NCI-H2081 treated with DMSO at 0.1 percent for 48 hours (cell line): ENCODE measurements at places on chromosomes 13 and 19.

DNA sequence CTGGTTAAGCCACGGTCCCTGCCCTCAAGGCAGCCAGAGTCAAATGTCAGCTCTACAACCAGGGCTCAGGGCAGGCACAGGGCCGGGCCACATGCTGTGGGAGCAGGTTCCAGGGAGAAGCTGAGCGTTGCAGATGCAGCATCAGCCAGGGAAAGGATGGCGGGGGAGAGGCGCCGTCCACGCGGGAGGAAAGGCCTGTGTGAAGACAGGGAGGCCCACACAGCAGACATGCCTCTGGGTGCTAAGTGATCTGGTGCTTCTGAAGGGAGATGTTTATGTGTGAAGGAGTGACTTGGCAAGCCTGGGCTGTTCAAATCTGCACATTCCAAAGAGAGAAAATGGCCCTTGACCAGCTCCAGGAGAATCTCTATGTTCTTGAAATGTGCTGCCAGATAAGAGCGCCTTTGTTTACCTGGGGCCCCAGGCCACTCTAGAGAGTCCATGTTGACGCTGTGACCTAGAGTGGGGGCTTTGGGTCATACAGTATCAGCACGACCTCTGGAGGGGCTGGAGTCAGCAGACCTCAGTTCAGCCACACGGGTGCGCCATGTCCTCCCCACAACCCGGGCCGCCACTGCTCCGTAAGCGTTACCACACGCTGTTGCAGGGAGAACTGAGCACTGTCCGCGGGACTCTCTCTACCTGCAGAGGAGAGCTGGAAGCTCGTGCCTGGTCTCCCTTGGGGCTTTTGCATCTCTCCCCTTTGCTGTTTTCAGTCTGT, 15.9 kb upstream of the ATF5 start:
- DNase-seq: no peak

GRCh38 chr19:13869281-13869680, 7.7 kb upstream of the NANOS3 start:
- DNase-seq: no peak

- DNase-seq: no peak
These were observed 3.6 kb downstream of the ONECUT3 start for GRCh38 chr19:1756705-1757465.

DNA sequence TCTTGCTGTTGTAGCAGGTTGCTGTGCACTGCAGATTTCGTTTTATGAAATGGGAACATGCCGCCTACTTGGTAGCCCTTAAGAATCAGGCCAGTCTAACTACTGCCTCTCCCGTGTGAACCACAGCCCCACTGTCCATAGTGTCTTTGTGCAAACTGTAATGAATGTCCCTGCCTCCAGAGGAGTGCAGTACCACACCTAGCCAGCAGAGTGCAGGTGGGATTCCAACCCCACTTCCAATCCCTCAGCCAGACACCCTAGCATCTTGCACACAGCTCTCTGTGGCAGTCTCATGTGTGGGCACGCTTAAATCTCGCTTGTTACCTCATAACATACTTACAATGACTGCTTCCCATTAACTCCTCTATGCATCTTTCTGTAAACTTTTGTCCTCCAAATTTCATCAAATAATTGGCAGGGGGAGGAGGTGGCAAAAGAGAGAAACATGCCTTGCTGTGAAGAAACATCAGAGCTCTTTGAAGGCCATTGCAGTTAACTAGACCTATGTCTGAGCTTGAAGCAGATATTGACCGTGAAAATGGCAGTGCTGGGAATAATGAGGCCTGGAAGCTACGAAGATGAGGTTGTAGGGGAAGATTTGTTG, 47.2 kb downstream of the ZAR1L start:
- no peak for DNase-seq

GRCh38 chr13:50685491-50685890, 158.0 kb downstream of the DLEU7 start:
- no peak for DNase-seq

DNA sequence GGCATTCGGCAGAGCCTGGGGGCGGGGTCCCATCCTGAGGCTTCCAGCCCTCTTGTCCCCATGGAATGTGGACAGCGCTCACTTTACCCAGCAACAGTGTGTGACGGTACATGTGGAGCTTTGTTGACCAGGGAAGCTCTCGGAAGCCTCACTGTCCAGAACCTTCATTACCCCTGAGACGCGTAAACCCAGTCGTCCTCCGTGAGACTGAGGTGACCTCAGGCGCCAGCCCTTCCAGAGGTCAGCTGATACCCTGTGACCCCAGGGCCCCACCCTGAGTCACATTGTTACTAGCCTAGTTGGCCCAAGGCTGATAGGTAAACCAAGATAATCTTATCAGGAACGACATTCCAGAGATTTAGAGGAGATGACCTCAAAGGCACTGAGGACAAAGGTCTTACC, 10.2 kb upstream of the TMEM160 start:
- DNase-seq: no peak

- DNase-seq: no peak
These were observed 5.5 kb upstream of the FSTL3 start for GRCh38 chr19:670609-671075.

DNA sequence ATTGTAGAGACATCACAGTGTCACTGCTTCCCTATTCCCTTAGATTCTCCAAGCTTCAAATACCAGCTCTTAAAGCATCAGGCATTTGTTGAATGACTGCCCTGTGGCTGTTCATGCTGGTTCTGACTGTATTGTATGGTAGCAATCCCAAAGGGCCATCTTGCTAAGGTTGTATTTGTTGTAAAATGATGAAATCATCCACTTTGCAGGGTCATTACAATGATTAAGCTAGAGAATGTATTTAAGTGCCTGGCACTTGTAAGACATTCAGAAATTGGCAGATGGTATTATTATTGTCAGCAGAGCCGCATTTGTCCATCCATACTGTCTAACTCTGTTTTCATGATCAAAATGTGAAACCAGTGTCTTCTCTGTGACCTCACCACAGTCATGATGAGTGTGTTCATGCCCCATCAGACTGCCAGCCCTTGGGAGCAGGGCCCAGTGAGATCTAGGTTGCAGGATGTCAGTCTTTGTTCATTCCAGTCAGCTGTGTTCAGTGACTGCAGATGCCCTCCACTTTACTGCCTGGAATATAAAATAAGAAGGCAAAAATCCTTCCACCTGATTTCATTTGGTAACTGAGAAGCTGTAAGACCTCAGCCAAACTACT, 86.1 kb downstream of the DHRS12 start:
- no peak for DNase-seq

DNA sequence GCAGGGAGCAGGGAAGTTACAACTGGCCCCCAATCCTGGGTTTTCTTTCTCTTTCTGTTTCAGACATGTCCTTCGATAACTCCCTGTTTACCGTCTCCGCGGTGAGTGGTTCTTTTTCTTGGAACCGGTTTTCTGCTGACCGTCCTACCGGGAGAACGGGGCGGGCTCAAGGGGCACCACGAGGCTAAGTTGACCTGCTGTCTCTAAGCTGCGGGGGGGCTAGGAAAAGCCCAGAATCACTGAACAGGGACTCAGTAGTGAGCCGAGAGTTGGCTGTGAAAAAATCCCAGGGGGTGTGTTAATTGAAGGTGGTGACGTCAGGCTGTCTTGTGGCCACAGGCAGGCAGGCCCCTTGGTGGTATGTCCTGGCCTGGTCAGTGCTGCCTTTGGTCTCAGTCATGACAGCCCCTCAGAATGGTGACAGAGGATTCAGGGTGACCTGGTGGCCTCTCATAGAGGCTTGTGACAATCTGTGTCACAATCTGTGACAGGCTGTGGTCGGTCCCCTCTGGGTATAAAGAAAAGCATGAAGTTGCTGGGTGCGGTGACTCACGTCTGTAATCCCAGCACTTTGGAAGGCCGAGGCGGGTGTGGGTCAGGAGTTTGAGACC, 8.1 kb upstream of the CARM1 start:
- DNase-seq: no peak

DNA sequence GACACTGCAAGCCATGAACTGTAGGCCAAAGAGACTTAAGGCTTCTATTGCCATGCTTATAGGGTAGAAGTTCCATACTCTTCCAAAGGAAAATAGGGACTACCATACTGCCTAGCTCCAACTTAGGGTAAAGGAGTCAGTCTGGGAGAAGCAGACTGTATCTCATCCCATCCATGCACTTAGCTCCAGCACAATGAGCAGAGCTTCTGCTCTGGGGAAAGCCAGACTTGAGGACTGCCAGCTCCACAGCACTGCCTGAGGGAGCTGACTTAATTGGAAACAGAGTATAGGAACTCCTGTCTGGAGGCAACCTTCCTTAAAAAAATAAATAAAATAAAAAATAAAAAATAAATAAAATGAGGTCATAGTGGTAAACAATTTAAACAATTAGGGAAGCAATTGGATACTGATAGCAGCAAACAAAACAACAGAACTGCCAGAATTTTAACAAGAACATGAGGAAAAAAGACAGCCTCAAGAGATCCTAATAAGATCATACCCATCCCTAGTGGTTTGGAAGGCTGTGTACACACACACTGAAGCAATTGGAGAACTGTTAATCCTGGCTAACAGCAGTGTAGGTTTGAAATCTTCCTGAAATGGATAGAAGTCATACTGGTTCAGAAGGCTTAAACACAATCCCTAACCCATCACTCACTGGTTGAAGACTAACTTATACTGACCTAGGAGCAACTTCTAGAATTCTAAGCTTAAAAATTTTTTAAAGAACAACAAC, 550.1 kb downstream of the TBC1D4 start:
- DNase-seq: no peak

DNA sequence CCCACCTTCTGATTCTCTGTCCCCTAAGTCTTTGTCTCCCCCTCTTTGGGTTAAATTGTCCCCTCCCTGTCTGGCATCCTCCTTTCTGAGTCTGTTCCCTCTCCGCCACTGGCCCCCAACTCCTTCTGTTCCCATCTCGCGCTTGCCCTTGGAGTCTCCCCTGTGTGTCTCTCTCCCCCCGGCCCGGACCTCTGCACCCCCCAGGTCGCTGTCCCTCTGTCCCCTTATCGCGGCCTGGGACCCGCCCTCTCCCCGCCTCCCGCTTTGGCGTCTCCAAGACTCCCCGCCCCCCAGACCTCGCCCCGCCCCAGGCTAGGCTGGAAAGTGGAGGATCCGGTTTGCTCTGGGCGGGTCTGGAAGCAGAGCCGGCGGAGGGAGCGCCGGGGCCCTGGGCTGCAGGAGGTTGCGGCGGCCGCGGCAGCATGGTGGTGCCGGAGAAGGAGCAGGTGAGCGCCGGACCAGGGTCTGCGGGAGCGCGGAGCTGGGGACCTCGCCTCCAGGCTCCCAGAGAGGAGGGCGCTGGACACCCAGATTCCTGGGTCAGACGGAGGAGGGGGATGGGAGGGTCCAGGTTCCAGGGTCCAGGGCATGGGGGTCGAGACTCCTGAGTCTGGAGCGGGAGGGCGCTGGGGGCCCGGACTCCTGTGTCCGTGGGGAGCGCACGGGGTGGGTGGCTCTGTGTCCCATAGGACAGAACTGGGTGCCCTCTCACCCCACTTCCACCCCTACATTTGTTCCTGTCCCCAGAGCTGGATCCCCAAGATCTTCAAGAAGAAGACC, at the start of gene TRPM4:
Gene TRPM4 (plus strand): TSS at position 348 of the 780 bp plus-strand sequence. CDS start 75 bp downstream, at position 423.
- no peak for DNase-seq

DNA sequence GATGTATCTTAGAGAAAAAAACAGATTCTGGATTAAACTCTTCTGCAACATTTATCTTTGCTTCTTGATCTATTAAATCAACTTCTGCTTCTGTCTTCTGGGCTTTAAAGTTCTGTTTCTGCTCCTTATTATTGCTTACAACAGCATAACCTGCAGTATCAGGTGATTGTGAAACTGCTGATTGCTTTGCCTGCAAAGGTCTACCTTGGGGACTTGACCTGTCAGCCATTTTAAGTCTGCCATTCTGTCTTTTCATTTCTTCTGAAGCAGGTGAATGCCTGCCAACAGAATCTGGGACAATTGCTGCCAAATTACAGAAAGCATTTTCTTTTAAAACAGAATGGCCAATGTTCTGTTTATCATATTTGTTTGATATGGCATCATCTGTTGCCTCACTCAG, 31.1 kb downstream of the TEX30 start:
- no peak for DNase-seq

DNA sequence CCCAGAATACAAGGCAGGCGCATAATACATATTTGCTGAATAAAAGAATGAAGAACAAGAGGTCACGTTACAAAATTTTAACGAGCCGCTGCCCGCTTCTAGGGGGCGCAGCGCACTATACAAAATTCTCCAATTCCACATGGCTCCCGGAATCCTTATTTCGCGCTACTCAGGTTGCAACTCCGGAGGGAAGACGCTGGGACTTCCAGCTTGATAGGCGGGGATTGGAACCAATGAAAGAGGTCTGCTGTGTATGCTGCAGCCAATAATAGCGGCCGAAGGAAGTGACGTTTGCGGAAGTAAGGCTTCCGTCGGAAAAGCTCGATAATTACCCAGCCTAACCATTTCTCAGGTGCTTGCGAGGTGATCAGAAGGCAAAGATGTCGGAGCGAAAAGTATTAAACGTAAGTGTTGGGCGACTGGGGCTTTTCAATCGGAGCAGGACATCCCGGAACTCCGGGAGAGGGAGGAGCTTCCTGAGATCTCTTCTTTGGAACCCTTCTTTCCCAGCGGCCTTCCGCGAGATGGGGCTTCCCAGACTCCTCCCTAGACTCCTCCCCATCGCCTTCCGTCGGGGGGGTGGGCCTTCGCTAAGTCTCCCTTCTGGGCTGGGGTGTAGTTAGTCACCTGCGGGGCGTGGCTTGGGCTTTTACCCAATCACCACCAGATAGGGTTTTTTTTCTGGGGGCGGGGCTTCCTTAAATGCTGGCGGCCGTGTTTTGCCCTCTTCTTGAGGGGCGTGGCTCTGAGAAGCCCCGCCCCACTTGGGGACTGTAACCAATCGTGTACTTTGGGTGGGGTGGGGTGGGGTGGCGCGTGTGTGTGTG, at the start of gene YJU2:
Gene YJU2 (plus strand): TSS at position 314 of the 827 bp plus-strand sequence. CDS start 67 bp downstream, at position 381.
- peak; percentile 91 for DNase-seq

DNA sequence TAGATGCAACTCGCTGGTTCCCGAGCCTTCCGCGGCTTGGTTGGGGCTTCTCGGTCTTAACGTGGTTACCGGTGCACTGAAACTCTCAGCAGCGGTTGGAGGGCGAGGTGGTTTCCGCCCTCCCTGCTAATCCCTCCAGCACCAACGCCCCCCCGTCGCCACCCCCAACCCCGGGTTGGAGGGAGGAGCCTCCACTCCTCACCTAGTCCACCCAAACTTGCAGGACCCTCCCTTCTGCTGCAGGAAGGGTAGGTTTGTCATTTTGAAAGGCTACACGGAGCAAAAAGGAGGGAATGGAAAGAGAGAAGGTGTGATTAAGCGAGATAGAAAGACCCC, 465.0 kb downstream of the ITGBL1 start:
- DNase-seq: no peak
